Activated CD4-positive, alpha-beta T cell treated with anti-CD3 and anti-CD28 coated beads for 48 hours (primary cell): ENCODE measurements at places on chromosomes 3 and 15.

DNA sequence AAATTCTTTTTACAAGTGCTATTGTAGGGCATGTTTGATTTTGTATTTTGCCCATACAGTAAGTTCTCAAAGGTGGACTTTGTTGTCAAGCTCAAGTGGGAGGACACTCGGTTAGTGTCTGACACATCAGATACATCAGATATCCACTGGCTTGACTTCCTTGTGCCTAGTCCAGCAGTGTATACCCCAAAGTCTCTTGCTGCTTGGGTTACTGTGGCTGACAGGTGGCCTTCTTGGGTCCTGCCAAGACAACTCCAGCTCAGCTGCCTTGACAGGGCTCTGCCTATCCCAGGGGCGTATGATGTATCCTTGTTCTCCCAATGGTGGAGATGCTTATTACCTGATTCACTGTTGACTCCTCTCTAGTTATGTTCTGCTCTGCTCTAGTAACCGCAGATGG lies 214.9 kb downstream of the CBLB start:
- DNase-seq: no peak

GRCh38 chr3:42502429-42503250 lies at the start of gene VIPR1:
Gene VIPR1, plus strand, starts transcription at chr3:42502643. Its CDS starts 93 bp downstream, at chr3:42502736.
- peak; percentile 94 for DNase-seq

GRCh38 chr15:89514596-89515406 lies 18.4 kb upstream of the RHCG start:
- DNase-seq: no peak

DNA sequence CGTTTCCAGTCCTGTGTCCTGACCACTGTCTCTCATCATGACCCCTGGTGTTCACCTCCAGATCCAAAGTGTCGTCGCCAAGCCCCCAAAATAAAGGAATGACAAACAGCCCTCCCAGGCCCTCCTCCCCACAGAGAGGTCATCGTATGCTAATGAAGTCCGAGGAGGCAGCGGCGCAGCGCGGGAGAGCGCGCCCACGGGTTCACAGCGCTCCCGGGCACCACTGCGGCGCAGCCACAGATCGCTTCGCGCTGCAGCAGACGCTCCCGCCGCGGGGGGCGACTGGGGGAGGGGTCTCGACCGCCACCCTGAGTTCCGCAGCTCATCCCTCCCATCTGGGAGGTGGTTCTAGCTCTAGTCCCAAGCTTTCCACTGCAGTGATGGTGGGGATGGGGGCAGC lies 1.3 kb downstream of the DGKG start:
- DNase-seq: no peak

GRCh38 chr3:88509582-88509981 lies 359.8 kb downstream of the C3orf38 start:
- DNase-seq: no peak

DNA sequence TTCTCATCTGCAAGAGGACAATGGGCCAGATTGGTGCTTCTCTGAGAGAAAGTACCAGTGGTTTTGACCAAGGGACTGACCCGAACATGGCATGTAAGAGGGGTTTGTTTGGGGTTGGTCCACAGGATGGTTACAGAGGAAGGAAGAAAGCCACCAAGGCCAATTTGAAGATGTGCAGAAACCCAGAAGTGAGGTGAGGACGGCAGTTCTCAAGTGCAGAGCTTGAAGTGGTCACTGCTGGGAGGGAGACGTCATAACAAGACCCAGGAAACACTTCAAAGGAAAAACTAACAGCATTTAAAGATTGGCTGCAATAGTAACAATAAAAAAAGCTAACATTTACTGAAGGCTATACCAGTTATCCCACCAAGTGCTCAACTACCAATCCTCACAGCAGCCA lies 29.1 kb downstream of the LIPC start:
- DNase-seq: no peak

DNA sequence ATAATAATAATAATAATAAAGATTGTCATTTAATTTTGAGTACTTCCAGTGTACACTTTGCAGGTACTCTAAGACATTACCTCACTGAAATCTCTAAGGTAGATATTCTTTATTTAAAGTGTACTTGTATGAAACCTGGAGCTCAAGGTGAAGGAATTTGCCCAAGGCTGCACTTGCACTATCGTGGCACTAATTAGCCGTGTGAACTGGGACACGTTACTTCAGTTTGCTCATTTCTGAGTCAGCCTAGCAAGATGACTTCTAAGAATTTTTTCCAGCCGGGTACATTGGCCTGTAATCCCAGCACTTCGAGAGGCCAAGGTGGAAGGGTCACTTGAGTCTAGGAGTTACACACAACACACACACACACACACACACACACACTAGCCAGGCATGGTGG lies 33.5 kb downstream of the MLH1 start:
- no peak for DNase-seq

GRCh38 chr3:132872711-132873110 lies 150.5 kb upstream of the NPHP3 start:
- no peak for DNase-seq

GRCh38 chr15:71452893-71453292 lies 337.6 kb downstream of the THSD4 start:
- no peak for DNase-seq

DNA sequence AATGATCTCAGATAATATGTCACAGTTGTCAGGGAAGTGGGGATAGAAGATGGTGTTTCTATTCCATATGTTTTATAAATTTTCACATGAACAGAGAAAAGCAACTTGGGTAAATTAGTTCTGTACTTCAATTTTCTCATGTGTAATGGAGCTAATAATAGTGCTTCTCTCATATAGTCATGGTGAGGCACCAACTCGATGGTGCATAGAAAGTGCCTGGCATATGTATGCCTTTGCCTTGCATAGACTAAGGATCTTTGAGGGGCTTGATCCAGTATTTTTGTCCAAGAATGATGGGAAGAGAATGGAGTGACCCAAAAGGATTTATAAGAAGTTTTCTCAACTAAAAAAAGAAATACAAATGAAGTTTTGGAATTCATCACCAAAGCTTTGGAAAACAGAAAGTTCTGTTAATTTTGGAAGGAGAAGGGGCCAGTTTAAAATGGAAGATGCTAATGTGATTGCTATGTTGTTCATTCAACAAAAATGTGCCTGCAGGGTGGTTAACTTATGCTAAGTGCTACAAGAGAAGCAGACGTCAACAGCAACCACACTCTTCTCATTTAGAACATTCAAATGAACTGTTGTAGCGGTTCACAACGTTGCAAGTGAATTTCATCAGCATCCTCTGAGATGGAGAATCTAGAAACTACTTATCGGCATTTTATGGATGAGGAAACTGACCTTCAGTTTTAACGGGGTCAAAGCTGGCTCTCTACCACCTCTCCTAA lies 86.1 kb downstream of the RTP4 start:
- DNase-seq: no peak

GRCh38 chr3:62553811-62554210 lies 180.5 kb upstream of the FEZF2 start:
- DNase-seq: no peak

DNA sequence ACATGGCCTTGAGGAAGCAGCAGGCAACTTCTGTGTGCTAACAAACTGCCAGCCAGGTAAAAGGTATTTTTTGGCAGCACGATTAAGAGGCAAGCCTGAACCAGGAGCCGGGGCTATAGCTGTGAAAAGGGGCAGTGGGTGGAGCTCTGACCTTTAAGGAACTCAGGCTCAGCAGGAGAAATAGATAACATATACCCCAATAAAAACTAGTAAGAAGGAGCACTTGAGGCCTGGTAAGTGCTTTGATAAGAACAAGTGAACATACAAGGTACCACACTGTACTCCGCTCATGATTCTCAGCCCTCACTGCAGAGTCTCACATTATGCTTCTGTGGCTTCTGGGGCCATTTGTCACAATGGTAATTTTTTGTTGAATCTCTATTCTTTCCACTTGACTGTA lies 5.4 kb downstream of the FYCO1 start:
- DNase-seq: no peak
